Hepatic stellate cell (primary cell): ENCODE measurements at places on chromosomes 3 and 15.

DNA sequence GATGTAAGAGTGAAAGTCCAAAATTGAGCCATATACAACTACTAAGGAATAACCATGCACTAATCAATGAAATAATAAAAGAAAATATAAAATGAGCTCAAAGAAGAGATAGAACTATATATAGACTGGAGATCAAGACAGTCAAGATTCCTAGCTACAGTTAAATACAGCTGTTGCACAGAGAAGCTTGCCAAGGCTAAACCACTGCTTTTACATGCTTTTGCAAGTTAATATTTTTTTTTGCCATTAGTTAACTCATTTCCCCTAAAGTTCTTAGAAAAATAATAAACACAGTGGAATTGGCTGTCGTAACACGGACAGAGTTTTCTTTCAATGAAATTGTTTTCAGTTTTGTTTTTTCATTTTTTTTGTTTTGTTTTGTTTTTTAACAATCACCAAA is 123.0 kb downstream of the VGLL3 start:
- no peak for DNase-seq

DNA sequence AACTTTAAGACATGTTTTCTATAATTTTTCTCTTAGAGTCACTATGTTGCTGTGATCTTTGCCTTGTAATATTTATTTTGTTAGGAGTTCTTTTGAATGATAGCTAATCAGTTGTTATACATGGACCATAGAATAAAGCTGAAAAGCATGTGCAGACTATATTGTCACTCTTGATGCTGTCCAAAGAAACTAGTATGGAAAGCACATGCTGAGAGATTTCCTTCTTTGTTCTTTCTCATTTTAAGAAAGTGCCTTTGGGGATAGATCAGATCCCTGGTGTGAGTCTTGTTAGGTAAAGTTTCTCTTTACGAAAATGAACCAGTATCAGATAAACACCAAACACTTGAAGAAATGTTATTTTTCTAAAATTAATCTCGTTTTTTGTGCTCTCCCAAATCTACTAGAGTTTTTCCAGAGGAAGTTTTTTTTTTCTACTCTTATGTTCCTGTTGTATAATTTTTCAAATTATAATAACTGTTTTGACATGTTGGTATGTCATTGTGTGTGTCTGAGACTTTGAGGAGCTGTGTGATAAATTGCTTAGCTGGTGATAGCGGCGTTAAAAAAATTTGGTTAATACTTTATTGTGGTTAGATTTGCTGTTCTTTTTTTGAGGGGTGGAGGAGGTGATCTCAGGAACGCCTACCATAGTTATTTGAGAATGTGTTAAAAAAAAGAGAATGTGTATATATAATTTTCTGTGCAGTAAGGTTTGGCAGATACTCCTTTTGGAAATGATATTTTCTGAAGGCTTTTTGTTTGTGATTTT is 2.2 kb downstream of the PIAS1 start:
- DNase-seq = no peak

- no peak for DNase-seq
These were observed 58.1 kb downstream of the SLTM start for GRCh38 chr15:58875343-58875742.

GRCh38 chr15:90286678-90287077 is 21.2 kb downstream of the NGRN start:
- no peak for DNase-seq

GRCh38 chr3:127726894-127727293 is 54.1 kb downstream of the ABTB1 start:
- no peak for DNase-seq

GRCh38 chr3:65348398-65348995 is 660.7 kb upstream of the ADAMTS9 start:
- no peak for DNase-seq

DNA sequence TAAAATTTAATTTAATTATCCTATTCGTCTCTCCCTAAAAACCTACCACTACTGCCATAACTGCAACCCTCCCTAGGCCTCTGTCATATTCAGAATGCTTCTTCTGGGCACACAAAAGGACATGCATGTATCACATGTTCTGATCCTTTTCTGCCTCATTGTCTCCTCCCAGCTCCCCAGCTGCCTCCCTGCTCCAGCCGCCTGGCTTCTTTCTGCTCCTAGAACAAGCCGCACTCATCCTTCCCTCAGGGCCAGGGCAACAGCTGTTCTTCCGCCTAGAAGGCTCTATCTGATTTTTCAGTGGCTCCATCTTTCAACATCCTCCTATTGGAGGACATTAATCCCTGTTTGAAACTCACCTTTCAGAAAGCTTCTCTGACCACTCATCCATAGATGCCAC is 38.6 kb downstream of the TMED3 start:
- DNase-seq = no peak
